ENCODE measurements at places on chromosomes 3 and 15.

DNA sequence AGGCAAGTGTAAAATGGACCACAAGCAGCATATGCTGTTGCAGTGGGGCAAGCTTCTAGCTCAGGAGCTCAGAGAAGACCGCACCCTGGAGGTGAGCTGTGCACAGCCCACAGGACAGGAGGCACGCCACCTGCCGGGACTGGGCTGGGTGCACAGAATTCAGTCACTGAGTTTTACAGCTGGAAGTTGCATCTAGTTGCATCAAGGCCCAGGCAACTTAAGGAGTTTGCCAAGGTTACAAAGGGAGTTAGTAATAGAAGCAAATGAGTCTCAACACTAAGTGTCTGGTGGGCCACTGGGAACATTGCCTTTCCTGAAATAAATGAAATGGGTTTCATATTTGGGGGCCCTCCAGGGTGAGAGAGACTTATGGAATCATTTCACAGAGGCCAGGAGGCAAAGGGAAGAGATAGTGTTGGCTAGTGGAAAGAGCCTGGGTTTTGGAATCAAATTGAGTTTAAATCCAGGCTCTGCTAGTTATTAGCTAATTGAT is 36.0 kb upstream of the TIMP4 start:
- peak; percentile 81 for DNase-seq

- DNase-seq: no peak
Measured at GRCh38 chr3:18288243-18288642, 136.9 kb downstream of the SATB1 start.

DNA sequence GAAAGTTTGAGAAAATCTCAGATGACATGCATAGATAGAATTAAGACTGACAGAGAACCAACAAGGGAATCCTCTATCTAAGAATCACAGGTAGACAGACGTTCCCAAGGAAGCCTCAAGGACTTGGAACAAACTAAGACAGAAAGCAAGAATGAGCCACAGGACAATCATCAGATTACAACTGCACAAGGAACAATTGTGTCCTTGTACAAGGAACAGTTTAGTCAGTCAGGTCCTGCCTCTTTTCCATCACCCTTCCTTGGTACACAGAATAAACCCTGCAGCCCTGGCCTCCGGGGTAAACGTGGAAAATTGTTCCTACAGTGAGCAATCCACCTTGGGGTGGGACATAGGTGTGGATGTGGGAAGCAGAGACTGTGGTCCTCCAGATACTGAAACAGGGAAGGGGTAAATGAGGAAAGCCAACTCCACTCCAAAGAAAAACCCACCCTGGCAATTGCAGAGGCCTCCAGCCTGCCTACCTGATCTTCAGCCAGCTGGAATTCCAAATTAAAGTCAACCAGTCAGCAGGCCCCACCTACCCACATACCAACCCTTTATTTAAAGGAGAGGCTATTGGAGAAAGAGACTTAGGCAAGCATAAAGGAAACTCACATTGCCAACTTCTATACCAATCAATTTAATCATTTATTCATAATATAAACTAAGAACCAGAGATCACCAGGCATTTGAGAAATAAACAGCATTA is 73.4 kb downstream of the ULK4 start:
- DNase-seq: no peak

DNA sequence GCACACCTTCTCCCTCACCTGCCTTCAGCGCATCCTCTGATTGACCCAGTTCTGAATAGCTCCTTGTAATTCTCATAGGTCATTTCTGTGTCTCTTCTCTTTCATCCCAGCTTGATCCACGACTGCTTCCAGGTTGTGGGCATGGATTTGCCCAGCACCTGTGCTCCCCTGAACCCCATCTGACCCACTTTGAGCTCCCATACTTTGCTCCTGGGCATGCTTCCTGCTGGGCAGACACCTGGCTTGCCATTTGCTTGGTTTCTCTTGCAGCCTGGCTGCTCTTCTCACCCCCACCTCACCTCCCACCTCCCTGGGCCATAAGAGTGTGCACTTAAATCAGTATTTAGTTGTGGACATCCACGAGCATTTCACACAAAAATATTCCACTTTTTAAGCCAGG is 635.5 kb downstream of the TBL1XR1 start:
- DNase-seq: no peak

DNA sequence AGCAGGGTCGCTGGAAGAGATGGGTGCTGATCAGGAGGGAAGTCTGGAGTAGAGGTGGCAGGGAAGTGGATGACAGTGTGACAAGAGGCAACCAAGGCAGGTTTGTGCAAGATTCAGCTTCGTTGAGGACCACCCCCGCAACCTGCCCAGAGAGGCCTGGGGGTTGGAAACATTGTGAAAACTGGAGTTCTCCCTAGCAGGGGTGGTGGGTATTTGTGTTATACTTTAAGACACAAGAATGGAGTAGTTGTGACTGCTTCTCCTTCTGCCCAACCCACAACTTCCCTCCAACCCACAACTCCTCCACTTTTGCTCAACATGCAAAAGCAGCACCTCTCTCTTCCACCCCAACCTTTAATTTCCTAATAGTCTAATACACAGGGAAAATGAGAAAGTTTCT is 8.6 kb upstream of the ARNT2 start:
- no peak for DNase-seq

- no peak for DNase-seq
Measured at GRCh38 chr3:15629860-15630597, 28.5 kb downstream of the BTD start.

DNA sequence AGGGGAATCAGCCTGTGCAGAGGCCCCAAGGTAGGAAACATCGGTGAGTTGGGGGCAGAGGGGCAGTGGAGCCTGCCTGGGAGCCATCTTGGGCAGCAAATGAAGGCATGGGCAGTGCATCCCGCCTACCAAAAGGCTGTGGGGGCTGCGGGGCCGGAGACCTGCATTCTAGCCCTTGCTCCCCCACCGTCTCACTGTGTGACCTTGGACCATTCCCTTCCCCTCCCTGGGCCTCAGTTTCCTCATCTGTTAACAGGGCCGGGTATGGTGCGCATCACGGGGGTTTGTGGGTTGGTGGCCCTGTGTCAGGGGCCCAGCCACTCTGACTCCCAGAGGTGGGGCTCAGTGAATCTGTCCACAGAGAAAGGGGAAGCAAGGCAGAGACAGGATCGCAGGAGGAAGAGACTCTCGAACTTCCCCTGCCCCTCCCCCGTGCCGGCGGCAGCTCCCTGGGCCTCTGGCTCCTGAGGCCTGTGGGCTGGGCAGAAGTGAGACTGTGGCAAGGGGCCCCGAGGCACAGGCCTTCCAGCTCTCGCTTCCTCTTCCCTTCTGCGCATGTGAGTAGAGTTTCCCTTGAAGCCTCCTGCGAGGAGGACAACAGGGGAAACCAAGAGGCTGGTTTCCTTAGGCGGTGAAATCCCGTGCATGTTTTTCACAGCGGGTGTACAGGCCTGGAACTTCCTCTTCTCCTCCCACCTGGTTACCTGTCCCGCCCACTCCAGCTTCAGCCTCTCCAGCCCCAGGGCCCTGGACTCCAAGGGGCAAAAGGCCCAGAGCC is 42.9 kb downstream of the IDH2 start:
- DNase-seq: no peak

- DNase-seq: no peak
Measured at GRCh38 chr3:48661501-48662144, 1.1 kb downstream of the CELSR3 start.

DNA sequence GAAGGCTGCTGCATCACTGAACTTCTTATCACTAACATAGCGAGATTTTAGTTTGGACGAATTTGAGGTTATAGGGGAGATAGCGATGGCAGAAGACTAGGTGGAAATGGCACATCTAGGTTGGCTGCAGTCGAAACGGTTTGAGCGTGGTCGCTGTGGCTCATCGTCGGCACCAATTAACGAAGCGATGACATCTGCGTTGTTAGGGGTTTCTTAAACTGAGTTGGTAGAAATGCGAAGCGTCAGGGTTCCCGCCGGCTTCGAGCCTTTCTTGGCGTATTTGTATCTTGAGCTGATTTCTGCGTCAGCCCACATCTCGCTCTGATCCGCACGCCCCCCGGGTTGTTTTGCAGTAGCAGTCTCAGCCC is 319 bp downstream of the LNP1 start:
- DNase-seq: no peak

DNA sequence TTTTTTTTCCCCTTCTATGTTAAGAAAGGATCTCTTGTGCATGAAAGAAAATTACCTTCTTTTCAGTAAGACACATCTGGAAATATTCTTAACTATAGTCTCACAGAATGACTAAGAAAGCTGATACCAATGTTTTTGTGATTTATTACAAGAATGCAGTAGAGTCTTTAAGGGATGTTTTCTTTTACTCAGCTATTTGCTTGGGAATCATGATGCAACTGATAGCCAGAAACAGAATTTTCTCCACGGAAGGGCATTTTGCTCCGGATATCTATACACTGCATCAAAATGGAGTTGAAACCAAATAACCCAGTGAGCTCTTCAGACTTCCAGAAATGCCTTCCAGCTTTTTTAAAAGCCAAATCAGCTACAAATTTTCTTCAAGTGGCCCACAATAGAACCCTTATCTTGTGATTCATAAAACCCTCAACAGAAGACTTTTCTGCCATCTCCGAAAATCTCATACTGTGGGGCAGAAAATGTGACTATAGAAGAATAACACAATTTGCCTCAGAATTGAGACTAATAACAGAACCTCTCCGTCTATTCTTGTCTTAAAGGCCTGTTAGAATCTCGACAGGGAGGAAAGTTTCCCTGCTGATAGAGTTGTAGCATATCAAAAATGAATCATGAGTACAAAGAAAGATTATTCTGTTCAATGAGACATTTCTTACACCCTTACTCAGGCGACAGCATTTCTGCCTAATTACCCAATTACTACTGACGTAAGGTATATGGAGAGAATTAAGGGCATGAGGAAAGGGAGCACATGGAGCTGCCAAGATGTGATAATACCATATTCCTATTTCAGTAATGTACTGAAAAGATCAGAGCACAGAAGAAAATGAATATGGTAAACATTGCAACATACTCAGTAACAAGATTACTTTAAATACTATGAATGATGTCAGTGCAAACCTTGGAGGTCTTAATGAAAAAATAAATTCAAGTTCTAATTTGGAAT is 900.1 kb downstream of the ROBO1 start:
- DNase-seq: no peak

DNA sequence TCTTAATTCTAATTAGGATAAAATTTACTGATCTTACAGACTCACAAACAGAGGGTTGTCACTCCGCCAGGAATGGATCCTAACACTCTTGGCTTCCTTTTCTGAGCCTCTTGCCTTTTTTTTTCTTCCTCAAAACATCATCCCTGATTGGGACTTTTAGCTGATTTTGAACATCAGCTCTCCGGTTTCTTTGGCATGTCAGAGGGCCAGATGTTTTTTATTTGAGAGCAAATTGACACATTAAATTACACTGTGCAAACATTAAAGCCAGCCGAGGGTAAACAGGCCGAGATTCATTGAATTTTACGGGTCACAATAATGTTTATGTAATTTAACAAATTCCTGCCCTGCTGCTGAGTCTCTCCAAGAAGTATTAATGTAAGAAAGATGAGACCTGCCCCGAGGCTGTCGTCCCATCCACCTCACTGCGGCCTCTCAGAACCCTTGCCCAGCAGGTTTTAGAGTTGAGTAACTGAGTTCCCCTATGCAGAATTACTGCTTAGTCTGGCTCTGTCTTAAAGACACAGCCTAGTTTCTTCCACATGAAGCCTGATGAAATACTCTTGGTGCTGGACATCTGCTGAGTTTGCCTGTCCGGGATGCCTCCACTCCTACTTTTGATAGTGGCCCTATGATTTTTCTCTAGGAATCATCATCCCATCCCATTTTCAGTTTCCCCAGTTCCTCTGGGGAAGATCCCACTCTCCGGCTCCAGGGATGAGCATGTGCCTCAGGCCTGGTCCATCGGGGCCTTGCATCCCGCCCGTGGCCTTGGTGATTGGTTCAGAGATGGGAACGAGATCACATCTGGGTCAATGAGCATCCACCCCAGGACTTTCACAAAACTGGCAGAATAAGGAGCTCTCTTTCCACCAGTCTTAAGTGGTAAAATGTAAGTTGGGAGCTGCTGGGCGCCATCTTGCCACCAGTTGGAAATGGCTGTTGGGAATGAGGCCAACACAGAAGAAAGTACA is 226.6 kb upstream of the TLE3 start:
- no peak for DNase-seq

- no peak for DNase-seq
Measured at GRCh38 chr3:177396733-177397132, 199.5 kb upstream of the TBL1XR1 start.

DNA sequence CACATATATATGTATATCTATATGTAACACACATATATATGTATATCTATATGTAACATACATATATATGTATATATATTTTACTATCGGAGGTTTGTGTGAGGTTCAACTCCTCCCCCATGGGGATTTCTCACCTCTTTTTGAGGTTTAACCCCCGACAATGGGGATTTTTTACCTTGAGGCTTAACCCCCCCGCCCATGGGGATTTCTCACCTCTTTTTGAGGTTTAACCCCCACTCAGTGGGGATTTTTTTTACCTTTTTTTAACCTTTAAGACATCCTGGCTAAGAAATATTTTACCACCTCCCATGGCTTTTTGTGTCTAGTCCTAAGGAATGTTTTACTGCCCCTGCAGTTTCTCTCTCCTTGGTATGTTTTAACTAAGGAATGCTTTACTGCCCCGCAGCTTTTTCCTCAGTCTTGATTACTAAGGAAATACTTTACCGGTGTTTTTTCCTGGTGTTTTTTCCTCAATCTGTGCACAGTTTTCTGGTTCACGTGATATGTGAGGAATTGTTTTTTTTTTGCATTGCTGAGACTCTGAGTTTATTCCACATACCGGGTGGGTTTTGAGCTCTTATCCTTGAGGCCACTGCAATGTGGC is 185.2 kb downstream of the KLF13 start:
- DNase-seq: no peak

DNA sequence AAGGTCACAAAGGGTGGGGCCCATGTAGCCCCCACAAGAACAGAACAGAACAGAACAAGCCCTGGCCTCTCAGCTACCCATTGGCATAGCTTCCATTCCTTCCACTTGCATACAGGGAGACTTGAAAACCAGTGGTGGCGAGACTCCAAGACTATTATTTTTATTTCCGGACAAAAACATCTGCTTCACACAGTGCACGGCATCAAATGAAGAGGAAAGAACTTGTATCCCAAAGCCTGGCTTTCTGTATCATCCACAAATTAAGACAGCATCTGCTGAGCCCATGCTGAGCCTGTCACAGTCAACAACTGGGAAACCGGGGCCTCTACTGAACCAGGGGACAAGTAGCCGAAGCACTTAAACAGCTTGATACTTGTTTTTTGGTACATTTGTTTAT is 56.0 kb downstream of the CLEC3B start:
- no peak for DNase-seq

GRCh38 chr3:107676469-107677309 is 153.9 kb downstream of the BBX start:
- no peak for DNase-seq

DNA sequence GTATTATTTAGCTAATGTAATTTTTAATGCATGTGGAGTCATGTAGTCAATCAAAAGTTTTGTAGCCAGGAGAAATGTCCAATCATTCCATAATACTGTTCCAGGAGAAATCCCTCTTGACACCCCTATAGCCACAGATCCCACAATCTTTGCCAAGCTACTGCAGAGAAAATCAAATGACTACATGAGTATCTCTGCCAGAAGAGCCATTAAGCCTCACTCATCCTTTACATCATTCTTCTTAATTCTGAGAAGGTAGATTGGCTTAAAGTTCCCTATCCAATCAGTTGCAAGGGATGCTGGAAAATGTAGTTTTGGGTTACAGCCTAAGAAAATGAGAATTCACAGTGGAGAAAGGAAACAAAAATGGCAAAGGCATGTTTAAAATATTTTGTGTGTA is 502.1 kb downstream of the ZBBX start:
- no peak for DNase-seq
